ENCODE measurements at places on chromosomes 12 and 14. TPM values are rescaled to one million over a fixed set of nuclear protein-coding genes. Genes with fewer than 3 reads are reported as not detected.

DNA sequence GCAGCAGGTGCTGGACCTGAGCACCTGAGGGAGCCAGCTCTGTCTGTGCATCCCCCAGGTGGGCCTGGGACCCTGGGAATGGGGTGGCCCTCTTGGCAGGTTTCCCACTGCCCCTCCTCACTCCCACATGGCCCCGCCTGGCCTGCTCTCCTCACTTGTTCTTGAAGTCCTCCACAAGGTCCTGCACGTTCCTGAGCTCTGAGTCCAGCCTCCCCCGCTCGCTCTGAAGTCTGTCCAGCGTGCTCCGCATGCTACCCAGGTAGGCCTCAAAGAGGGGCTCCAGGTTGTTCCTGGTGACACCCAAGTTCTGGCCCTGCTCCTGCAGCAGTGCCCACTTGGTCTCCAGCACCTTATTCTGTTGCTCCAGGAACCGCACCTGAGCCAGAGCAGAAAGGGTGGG, 2.9 kb downstream of the KRT79 start:
- DNase-seq = no peak

DNA sequence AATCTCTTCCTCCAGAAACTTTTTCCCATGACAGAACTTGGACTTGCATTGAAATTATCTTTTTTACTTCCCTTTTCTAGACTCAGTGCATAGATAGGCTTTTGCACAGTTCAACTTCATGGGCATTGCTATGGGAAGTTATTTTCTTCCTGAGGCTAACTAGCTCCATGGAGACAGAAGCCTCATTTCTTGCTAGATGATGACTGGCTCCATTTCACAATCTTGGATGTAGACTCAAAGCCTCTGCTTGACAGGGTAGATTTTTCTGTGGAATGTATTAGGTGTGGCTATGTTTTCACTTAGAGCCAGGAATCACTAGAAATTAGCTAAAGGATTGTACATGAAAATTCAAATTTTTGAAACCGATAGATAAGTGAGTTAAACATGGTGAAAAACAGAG, 884.1 kb upstream of the MGAT4C start:
- no peak for DNase-seq

- no peak for DNase-seq
Measured at GRCh38 chr14:60095781-60096450, 4.2 kb downstream of the PCNX4 start.

- no peak for DNase-seq
Measured at GRCh38 chr14:74911704-74912103, 11.4 kb downstream of the RPS6KL1 start.

DNA sequence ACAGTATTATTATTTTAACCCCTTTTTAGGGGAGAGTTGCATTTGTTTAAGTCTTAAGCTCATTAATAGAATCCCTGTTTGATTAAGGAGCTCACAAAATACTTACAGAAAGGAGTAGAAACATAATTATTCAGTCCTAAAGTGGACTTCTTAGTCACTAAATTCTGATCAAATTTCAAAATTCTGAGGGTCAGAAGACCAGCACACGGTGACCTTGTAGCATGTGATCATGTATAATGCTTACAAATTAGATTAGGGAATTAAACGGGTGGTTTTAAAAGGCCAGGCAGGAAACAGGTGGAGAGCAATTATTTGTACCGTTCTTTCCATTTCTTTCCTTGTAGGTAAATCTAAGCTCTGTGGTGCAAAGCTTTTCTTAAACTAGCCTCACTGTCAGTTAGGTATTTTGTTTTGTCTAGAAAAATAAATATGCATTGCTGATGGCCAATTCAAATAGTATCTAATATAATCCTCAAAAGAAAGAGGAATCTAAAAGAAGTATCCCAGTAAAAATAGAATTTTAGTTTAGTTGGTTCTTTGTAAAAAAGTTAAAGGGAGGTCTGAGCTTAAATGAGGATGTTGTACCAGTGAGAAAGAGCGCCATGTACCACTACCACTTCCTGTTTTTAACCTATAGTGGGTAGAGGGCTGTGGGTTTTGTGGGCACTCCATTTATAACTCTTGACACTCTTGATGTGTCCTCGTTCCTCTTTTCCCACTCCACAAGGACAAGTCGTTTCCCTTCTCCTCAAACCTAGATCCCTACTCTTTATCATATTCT, 51.1 kb downstream of the SLC38A1 start:
- DNase-seq = no peak

- DNase-seq = no peak
Measured at GRCh38 chr12:57810450-57810849, 8.1 kb downstream of the AVIL start.

DNA sequence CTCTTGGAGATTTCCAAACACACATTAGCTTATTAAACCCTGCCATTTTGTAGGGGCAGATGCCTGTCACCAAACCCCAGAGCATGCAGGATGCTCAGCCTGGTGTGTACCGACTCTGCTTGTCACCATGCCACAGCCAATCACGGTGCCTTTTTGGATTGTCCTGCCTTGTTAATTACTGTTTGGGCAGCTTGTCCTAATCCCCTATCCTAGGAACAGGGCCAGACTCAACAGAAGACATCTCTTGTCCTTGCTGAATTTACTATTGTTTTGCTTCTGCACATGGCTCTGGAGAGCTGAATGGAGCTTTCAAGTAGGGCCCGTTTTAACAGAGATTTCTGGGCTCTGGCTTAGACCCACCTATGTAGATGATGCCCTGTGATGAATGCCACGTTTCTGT, 388.5 kb downstream of the AACS start:
- DNase-seq = no peak

DNA sequence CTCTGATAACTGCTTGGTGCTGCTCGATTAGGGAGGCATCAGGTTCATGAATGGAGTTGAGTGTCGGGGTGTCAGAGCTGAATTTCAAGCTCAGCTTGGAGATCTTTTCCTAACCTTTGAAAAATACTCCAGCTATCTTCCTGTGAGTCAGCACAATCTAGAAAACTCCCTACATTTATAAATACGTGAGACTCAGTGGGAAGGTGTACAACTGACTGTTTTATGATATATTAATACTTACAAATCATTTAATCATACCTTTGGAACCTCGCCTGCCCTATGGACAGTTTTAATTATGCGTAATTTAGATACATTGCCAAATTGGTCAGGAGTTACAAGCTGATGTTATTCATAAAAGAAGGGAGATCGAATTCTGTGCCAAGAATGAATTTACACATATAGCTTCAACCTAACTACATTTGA, 961 bp downstream of the CMAS start:
- no peak for DNase-seq

GRCh38 chr12:124857921-124858461, 5.7 kb downstream of the SCARB1 start:
- DNase-seq = no peak

GRCh38 chr12:54200412-54200811, 11.6 kb upstream of the SMUG1 start:
- DNase-seq = no peak

GRCh38 chr14:81433378-81433777, 33.3 kb upstream of the STON2 start:
- DNase-seq = no peak

PIWIL1 gene
- not detected for total RNA-seq

CMKLR1 gene
- total RNA-seq = 0.06 TPM

BORCS5 gene
- 5.7 TPM for total RNA-seq
